ENCODE measurements at places on chromosomes 16 and 17.
A peak's percentile ranks its signal among the peaks of the same experiment; 100 is the strongest.

DNA sequence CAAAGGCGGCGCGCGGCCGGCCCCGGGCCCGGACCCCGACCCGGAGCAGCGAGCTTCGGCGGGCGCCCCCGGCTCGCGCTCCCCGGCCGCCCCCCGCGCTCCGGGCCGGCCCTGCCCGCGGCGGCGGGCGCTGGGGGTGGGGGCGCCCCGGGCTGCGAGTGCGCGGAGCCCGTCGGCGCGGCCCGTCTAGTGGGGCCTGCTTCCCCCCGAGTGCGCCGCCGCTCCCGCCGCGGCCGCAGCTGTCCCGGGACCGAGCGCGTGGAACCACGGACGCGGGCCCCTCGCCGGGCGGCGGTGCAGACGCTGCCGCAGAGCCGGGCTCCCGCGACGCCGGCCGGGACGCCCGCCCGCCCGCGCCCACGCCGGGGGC is 308 bp downstream of the ADCY9 start:
- peak overlapping the region; percentile 79 for H3K4me3 ChIP-seq
- no peak overlapping the region for H3K27ac ChIP-seq
- peaks cover 7% of the 10 kb centered on the region for H3K27me3 ChIP-seq
- peaks cover 2% of the 10 kb centered on the region for H3K36me3 ChIP-seq

- H3K4me1 ChIP-seq: peaks cover 43% of the 10 kb centered on the region
- peak overlapping the region; percentile 98 for H3K4me3 ChIP-seq
- peaks cover 9% of the 10 kb centered on the region for H3K36me3 ChIP-seq
- H3K27me3 ChIP-seq: no peaks in the 10 kb centered on the region
- DNase-seq: no peak
- peak overlapping the region; percentile 98 for H3K27ac ChIP-seq
Measured at GRCh38 chr16:66933776-66934137, 445 bp downstream of the CIAO2B start.

GRCh38 chr16:71648921-71649320 is 22.9 kb downstream of the MARVELD3 start:
- no peak overlapping the region for H3K27ac ChIP-seq
- DNase-seq: no peak
- peaks cover 23% of the 10 kb centered on the region for H3K36me3 ChIP-seq
- no peaks in the 10 kb centered on the region for H3K27me3 ChIP-seq
- peaks cover 2% of the 10 kb centered on the region for H3K4me1 ChIP-seq
- no peak overlapping the region for H3K4me3 ChIP-seq

DNA sequence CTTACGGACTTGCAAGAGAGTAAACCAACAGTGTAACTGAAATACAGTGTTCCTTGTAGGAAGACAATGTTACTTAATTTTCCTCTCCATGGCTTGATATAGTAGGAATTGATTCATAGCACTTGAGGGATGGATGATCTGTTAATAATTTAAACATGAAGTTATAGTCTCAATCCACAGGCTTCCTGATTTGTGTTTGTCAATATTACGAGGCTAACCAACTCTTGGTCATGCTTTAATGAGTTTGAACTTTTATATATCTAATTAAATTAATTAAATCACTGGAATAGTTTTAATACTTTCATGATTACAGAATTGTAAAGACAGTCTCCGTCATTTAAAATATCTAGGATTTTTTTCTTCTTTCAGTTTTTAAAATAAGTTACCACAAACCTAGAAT is 112.0 kb upstream of the HAS3 start:
- H3K4me1 ChIP-seq: no peaks in the 10 kb centered on the region
- no peak overlapping the region for H3K27ac ChIP-seq
- no peak overlapping the region for H3K4me3 ChIP-seq
- no peak for DNase-seq

DNA sequence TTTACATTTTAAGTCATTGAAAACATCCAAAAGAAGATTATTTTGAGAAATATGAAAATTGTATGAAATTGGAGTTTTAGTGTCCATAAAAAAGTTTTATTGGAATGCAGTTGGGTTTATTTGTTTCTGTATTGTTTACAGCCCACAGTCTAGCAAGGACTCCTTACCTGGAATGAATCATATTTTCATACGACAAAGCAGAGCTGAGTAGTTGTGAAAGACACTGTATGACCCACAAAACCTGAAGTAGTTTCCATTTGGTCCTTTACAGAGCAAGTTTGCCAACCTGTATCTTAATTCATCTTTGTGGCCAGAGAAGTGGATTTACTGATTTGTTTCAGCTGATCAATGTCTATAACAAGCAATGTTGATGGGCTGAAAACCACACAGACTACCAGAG is 10.3 kb downstream of the CCL18 start:
- H3K27ac ChIP-seq: no peak overlapping the region
- no peak overlapping the region for H3K4me3 ChIP-seq
- DNase-seq: no peak
- H3K27me3 ChIP-seq: peaks cover 1% of the 10 kb centered on the region
- H3K4me1 ChIP-seq: peaks cover 4% of the 10 kb centered on the region
- peaks cover 4% of the 10 kb centered on the region for H3K36me3 ChIP-seq

DNA sequence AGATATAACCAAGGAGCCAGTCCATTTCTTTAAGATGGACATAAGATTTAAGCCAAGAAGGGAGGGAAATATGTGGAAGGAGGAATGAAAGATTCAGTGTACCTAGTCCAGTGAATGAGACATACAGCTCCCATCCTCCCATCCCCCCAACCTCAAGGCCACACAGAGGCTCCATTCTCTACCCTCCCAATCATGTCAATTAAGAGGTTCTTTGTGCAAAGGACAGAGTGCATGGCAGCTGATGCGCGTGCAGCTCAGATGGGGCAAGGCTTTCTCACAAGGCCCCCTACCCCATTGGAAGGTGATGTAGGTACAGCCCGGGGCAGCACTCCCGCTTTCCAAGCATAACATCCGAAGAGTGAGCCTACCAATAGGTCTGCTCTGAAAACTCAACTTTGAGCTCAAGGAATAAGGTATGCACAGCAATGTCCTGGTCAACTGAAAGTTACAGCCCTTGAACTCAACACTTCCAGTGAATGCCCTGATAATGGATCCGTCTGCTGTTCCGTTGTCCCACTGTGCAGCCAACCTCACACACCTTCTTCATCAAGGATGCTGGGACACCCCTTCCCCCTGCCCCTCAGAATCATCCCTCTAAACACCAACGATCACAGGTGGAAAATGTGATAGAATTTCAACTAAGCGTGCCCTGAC is 458.1 kb downstream of the SOX9 start:
- DNase-seq: no peak
- no peaks in the 10 kb centered on the region for H3K4me1 ChIP-seq
- no peak overlapping the region for H3K27ac ChIP-seq
- H3K4me3 ChIP-seq: no peak overlapping the region

All from memory B cell (primary cell).